ENCODE measurements at places on chromosomes 1 and 21.

GRCh38 chr21:27021046-27021445, 54.2 kb upstream of the ADAMTS5 start:
- DNase-seq, result no peak

GRCh38 chr1:205589618-205590456, 42.0 kb downstream of the ELK4 start:
- no peak for DNase-seq

DNA sequence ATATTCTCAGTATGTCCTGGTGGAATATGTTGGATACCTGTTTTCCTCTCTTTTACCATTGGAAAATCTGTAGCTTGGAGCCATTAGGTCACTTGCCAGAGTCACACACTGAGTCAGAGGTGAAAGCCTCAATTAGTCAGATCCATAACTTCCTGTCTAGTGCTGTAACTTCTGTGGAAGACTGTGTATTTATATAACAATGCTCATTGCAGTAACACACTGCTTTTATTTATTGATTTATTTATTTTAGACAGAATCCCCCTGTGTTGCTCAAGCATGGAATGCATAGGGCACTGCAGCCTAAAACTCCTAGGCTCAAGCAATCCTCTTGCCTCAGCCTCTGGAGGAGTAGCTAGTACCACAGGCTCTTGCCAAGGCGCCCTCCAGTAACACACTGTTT, 1.3 kb upstream of the DOCK7 start:
- DNase-seq, result no peak

GRCh38 chr1:243748227-243748626, 101.8 kb downstream of the AKT3 start:
- DNase-seq, result no peak

DNA sequence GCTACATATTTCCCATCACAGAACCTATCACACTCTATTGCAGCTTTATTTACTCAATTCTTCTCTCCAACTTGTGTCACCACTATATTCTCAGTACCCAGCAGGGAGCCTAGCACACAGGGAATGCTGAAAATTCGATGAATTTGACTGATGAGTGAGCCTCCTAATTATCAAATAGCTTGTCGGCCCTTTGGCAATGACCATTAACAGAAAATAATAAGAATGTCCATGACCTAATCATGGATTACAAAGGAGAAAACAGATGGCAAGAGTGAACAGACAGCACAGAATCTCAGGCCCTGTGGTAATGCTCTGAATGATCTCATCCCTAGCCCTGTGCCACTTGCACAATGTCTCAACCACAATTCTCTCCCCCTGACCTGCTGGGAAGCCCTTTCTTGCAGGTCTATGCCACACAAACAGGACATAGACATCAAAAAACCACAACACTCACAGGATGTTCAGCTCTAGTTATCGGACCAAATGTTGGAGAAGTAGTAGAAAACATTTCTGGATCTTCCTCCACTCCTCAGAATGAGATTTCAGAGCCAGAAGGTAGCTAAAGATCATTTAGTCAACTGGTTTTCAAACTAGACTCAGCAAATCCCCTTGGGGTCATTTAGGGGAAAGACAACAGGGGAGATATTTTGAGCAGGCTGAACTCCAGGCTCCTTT, 68.4 kb downstream of the LUZP1 start:
- no peak for DNase-seq

GRCh38 chr1:107777664-107778047, 187.3 kb downstream of the VAV3 start:
- DNase-seq, result no peak

- DNase-seq, result no peak
These were observed 357.1 kb upstream of the POU3F1 start for GRCh38 chr1:38403667-38404066.

DNA sequence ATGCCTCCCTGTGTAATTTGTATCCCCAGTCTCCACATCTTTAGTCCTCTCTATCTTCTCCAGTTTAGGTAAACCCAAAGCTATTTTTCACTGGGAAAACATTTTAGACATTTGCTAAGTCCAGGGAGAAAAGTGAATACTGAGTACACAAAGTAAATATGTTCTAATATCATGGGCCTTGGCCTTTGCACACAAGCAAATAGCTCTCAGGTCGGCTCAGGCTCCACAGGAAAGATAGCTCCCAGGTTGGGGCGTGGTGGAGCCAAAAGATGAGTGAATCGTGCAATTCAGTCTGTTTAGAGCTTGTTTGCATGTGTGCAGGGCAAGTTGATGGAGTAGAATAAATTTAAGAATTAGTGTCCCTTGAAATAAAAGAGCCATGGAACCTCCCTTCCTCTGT, 7.9 kb downstream of the RGSL1 start:
- no peak for DNase-seq

GRCh38 chr1:158998037-158998780, 11.5 kb upstream of the IFI16 start:
- no peak for DNase-seq

DNA sequence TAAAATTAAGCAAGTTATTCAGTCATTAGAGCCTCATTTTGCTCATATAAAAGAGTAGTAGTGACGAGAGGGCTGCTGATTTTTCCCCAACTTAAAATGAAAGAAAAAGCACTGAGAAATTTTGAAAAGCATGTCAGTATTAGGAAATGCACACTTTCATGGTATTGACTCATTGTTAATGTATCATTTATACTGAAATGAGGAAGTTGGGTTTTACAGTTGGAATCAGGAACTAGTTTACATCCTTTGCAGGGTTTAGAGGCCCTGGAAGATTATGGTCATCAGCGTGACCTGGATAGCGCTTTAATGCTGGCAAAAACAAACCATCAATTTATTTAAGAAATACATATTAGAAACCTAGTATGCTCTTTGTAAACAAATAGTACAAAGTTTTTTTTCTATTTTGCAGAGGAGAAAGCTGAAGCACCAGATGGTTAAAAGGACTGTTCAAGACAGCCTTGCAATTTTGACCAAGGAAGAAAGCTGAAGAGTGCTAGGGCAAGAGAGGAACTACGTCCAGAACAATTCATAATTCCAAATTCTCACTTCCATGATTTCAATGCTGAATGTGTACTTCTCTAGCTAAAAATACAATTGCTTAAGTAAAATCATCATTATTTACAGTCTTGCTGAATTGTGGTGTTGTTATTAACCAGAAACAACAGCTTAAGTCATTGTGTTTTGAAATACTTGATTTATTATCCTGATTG, 94.8 kb upstream of the SGIP1 start:
- DNase-seq, result no peak

DNA sequence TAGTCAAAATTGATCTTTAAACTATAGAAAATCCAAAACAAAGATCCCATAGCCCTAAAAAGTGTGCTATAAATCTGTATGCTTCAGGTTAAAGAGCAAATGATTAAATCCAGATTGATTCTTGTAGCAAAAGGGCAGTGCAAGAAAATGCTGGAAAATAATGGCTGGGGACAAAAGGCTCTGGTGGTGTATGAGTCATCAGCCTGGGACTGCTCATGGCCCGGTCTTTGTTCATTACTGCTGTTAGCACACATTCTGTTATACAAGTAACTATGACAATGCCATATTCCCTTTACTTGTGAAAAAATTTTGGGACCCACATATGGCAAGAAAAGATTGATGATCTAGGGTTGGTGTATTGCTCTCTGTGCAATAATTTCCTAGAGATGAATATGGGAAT, 89.1 kb downstream of the RWDD3 start:
- no peak for DNase-seq

DNA sequence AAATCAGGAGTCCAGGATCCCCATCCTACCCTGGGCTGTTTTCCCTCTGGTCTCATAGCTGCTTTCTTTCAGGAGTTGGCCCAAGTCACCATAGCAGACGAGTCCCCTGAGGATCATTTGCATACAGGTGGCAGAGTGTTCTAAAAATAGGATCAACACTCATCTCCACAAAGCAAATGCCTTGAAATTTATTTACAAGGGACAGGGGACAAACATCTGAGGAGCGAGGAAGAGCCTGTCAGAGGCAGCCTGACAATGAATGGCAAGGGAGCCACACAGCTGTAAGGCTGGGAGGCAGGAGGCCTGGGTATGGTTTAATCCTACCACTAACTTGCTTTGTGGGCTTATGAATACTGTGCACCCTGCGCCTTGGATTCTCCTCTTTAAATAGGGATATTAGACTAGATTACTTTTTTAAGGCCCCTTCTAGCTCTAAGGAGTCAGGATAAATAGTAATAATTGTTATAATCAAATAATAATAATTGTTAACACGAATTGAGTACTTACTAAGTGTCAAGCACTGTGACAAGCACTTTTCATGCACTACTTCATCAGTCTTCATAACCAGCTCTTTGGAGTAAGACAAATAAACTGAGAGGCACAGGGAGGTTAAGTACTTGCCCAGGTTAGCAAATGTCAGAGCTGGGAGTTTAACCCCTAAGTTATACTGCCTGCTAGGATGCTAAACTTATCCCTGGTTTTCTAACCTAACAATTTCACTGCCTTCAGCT, 34.5 kb downstream of the RAB3B start:
- no peak for DNase-seq

DNA sequence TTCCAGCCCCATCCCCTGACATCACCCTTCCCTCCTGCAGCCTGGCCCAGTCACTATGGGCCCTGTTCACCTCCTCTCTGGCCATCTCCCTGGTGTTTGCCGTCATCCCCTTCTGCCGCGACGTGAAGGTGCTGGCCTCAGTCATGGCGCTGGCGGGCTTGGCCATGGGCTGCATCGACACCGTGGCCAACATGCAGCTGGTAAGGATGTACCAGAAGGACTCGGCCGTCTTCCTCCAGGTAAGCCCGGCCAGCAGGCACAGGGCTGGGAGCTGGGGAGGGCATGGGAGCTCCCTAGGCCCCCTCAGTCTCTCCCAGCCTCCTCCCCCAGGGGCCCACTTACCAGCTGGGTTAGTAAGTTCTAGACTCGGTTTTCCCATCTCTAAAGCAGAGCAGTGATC, 52.1 kb downstream of the ELK4 start:
- DNase-seq, result no peak

DNA sequence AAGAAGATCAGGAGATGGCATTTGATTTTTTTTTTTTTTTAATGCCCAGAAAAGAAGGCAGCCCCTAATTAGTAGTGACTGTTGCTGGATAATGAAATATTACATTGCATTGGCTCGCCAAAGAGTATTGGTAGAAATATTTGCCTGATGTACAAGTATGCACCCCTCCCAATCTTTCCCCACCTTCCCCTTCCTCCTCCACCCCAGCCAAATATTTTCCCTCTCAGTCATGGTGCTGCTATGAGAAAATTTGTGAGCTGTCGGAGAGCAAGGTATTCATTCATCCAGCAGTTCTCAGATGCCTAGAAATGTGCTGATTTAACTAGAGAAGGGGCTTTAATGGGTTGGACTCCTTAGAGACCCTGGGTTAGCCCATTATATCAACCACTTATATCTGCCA, 50.5 kb upstream of the IKBKE start:
- DNase-seq, result no peak

GRCh38 chr21:42703965-42704364, 50.5 kb downstream of the PDE9A start:
- no peak for DNase-seq

GRCh38 chr1:228345201-228345930, 61.3 kb downstream of the TRIM11 start:
- DNase-seq, result no peak

DNA sequence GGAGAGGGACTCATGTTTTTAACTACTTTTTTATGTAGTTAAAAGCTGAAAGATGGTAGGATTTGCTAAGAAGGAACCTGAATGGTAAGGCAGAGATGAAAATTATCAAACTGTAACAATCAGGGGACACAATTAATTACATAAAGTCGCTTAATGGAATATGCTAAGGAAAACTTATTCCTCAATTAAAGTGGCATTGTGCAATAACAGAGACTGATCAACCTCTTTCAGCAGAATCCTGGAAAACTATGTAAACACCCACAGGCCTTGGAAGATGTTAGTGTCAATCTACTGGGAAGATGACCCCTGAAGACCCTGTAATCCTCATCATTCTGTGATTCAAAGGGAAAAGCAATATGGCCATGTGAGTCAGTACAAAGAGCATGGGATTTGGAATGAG, 46.8 kb upstream of the NPL start:
- DNase-seq, result no peak

Measured in activated CD4-positive, CD25-positive, alpha-beta regulatory T cell (primary cell).